AG10803 (cell line): ENCODE measurements at places on chromosomes 11 and 22.
A peak's percentile ranks its signal among the peaks of the same experiment; 100 is the strongest.

GRCh38 chr22:21712751-21713427, 22.7 kb downstream of the YPEL1 start:
- DNase-seq = peak; percentile 73

- no peak for DNase-seq
Observed at GRCh38 chr11:125957618-125958332, 11.9 kb downstream of the VSIG10L2 start.

DNA sequence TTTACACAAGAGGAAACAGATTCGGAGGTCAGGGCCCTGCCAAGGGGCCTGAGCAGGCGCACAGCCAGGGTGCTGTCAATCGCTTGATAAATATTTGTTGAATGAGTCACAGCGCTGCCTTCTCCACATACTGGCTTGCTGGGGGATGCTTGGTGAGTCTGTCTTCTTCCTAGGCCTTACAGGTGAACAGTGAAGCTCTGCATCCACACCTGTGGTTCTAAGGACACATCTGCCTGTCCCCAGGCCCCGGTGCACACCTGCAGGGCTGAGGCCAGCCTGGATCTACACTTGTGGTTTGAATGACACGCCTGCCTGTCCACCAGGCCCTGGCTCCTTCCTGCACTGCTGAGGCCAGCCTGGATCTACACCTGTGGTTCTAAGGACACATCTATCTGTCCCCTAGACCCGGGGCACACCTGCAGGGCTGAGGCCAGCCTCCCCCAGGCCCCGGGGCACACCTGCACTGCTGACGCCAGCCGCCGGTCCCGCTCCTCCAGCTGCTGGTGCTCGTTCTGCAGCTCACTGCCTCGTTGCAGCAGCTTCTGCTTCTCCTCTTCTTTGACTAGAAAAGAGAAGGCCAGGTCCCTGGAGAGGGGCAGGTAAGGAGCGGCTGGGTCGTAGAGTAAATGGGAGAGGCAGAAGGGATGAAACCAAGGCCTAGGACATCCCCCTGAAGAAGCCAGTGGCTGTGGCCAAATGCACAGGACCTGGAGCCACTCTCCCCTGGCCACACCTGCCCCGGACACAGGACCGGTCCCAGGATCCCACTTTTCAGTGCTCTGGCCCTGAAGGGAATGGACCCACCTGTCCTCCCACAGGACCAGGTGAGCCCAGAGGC, 124.6 kb downstream of the PHF21B start:
- DNase-seq = no peak

DNA sequence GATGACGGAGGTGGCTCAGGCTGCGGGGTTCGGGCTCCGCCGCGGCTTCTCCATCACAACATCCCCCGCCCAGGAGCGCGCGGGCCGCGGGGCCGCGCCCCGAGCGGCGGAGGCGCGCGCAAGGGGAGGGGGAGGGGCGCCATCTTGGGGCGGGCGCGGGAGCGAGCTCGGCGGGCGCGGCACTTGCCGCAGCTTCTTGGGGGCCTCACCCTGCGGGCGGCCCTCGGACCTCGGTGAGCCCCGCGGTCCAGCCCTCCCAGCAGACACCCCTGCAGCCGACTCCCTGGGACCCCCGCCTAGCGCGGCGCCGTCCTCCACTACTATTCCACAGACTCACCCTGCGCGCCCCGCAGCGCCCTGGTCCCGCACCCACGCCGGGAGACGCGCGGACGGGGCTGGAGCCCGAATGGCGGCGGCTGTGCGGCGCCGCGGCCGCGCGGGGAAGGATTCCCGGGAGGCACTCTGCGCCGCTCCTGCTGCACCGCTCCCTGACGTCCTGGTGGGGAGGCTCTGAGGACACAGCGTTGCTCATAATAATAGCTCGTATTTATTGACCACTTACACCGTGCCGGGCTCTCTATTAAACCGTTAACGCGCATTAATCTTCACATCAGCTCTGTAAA, at the start of gene APBB1:
TSS of gene APBB1 (minus strand) at position 86 of the 623 bp plus-strand sequence. CDS start 7,747 bp downstream, outside the sequence.
- DNase-seq = peak; percentile 48

GRCh38 chr11:7512525-7513233, 1.1 kb upstream of the PPFIBP2 start:
- DNase-seq = peak; percentile 73

DNA sequence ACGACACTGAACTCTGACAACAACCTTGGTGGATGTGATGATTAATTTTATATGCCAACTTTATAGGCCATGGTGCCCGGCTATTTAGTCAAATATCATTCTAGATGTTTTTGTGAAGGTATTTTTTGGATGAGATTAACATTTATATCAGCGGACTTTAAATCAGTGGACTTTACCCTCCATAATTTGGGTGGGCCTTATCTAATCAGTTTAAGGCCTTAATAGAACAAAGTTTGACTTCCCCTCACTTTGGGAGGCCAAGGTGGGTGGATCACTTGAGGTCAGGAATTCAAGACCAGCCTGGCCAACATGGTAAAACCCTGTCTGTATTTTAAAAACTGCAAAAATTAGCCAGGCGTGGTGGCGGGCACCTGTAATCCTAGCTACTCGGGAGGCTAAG, 4.0 kb downstream of the PRCP start:
- DNase-seq = no peak

DNA sequence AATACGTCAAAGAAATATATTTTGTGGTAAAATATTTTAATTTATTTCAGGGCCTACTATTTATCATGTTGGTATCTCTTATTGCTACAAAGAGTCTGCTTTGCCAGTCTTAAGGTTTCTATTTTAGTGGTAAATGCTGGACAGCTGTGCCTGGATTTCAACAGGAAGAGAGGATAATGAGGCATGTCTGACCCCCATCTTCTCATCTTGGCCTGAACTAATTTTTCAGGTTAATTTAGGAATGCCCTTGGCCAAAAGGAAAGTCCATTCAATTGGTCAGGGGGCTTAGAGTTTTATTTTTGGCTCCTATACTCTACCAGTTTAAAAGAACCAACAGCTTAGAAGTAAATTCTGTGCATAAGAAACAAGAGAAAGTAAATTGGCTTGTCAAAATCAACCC, 428.2 kb downstream of the LUZP2 start:
- no peak for DNase-seq

- DNase-seq = no peak
Observed at GRCh38 chr22:38109371-38110001, 998 bp downstream of the BAIAP2L2 start.

DNA sequence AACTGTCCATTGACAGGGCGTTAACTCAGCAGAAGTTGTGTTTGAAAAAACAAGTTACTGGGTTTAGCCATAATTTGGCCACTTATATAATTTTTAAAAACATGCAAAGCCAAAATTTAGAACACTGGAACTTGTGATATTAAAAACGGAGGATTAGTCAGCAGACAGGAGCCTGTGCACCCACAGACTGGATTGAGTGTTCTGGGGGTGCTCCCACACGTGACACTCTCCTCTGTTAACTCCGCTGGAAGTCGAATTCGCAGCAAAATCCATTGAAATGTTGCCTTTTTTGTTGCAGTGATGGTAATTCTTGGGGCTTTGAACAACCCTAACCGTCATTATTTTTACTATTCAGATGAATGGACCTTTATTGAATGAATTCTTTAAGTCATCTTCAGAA, 269.8 kb downstream of the DDX10 start:
- DNase-seq = no peak

DNA sequence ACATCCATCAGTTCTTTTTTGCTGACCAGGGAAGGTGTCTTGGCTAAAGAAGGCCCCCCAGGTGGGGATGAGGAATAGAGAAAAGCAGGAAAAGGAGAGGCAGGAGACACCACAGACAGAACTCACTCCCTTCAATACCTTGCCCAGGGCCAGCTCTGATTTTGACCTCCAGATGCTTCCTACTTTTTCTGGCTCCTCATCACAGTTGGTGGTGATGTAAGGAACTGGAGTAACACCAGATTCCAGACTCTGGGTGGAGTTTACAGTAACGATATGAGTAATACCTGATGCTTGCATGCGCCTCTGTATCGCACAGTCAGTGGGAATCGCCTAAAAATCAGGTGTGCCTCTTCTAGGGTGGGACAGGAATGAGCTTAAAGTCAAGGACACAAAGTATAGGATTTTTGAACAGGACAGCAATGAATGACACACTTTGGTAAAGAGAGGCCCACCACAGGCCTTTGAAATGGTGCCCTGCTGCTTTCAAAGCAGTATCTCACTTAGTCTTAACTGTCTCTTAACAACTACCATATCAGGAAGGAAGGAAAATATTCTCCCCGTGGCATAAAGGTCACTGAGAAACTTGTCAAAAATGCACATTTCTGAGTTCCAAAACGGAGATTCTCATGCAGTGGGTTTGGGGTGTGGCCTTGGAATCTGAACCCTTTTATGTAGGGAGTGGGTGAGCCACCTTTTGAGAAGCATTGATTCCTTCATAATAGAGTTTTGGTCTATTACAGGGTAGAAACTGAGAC, 140.8 kb downstream of the SNX19 start:
- peak; percentile 75 for DNase-seq

- DNase-seq = no peak
Observed at GRCh38 chr11:76419896-76420295, 24.9 kb upstream of the EMSY start.

DNA sequence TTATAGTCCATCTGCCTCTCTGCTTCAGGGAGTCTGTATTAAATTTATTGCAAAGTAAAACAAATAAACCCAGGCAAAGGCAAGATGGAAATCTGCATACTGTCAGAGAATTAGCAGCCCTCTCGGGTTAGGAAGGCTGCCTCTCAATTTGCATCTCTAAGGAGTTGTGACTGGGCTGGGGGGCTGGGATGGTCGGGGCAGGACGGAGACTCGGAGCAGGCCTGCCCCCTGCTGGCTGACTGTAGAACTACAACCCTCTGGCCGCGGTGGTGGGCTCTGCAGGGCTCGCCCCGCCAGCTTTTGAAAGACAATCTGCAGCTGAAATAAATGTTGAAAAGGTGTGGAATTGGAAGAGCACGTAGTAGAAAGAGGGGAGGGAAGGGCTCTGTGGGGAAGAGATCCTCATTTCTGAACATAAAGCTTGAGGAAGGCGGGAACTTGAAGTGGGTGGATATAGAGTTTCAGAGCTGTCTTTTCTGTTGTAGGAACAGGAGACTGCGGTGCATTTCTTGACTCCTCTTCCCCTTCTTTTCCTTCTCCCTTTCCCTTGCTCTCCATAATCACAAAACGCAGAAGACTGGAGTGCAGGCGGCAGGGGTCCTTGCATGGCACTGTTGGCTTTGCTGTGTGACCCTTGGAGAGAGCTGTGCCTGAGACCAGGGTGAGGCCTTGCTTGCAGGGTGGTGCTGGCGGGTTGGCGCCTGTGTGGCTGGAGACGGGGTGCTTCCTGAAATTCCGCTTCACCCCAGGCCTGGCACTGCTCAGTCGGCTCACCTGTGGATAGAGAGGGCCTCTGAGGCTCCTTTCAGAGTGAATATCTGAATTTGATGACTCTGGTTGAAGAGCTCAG, 22.6 kb upstream of the PKNOX2 start:
- DNase-seq = peak; percentile 5

- no peak for DNase-seq
Observed at GRCh38 chr11:9868641-9869040, 204.8 kb downstream of the SWAP70 start.

DNA sequence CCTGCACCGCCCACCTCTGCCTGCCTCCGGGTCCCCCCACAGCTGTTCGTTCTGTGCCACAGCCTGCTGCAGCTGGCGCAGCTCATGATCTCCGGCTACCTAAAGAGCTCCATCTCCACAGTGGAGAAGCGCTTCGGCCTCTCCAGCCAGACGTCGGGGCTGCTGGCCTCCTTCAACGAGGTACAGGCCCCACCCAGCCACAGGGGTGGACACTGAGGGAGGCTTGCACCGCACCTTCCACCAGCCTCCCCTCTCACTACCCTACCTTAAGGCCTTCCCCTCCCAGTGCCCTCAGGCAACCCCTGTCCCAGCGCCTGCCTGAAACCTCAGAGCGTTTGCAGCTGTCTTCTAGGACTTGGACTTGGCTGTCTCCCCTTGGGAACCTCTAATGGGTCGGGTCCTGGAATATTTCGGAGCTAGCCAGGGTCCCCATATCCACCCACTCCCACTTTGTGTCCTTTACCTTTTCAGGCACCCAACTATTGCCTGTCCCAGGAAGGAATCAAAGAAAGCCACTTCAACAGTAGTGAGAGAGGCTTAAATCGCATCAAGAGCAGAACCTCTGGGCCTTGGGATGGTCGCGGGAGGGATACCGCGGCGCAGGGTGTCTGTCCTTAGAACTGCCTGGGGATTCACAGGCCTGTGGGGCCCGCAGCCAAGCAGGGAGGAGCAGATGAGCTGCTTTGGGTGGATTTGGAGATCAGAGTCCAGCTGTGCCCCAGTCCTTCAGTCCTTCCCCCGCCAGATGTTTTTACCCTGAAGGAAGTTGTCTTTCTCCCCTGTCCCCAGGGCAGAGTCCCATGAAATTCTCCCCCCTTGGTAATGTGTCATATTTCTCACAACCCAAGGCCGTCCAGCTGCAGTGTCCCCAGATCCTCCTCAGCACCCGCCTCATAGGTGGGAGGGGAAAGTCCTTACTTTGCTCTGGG, 13.3 kb downstream of the SLCO2B1 start:
- DNase-seq = no peak

DNA sequence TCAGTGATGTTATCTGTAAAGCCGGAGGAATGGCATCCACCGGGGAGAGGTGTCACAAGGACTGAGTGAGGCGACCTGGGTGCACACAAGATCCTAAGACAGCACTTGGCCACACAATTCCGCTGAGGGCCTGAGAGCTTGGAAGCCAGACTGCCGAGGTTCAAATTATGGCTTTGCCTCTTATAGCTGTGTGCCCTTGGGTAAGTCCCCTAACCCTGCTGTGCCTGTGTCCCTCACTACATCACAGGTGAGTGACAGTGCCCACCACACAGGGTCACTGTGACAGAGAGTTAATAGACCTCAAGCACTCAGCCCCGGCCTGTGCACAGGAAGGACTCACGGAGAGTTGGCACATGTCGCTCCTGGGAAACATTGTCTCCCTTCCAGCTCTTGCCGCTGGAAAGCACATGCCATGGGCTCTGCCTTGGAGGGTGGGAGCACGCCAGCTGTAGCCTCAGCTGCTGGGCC, 592 bp downstream of the RHOD start:
- DNase-seq = no peak

GRCh38 chr22:50576070-50576469, 2.2 kb downstream of the CPT1B start:
- peak; percentile 23 for DNase-seq

- peak; percentile 61 for DNase-seq
Observed at GRCh38 chr22:46845296-46846149, 83.1 kb downstream of the TBC1D22A start.

GRCh38 chr22:42228483-42228882, 42.0 kb downstream of the TCF20 start:
- no peak for DNase-seq

DNA sequence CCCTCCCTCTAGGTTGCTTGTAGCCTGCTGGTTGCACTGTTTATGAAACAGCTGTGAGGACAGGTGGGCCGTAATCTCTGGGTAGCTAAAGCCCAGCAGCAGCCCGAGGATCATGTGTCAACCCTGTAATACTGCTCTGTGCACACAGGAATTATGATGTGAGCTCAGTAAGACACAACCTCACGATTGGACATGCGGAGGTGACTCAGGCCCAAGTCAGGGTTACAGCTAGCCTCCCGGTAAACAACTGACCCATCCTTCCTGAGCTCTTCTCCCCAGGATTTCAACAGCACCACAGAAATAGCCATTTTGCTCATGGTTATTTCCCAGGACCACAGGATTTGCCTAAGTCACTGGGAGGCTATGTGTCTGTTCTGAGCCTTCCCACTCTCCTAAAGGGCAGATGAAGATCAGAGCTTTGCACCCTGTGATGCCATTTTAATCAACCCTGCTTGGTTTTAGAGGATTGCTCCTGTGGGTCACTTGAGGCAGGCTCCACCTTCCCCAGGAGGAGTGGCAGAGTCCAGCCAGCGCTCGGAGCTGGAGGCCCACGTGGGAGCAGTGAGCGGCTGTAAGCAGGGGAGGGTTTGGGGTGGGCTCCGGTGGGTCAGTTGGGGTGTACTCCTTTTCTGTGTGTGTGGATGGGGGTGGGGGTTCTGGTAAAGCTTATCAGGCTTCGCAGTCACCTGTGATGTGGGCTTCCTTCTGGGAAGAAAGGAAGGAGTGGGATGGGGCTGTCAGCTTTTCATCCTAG, at the start of gene AMPD3:
TSS of gene AMPD3 (plus strand) at position 387 of the 754 bp plus-strand sequence. CDS start 6,256 bp downstream, outside the sequence.
- DNase-seq = peak; percentile 90
